CD4-positive, alpha-beta T cell (primary cell): ENCODE measurements at places on chromosomes 4 and X. TPM values are rescaled to one million over a fixed set of nuclear protein-coding genes. Genes with fewer than 3 reads are reported as not detected.

- no peaks in the 10 kb centered on the region for H3K36me3 ChIP-seq
- no peak overlapping the region for H3K4me3 ChIP-seq
- no peak overlapping the region for H3K27ac ChIP-seq
- H3K4me1 ChIP-seq = no peaks in the 10 kb centered on the region
- no peak for DNase-seq
Observed at GRCh38 chr4:4599481-4600275, 57.8 kb upstream of the STX18 start.

The HSFX3 gene
- not detected for total RNA-seq

The KLHL8 gene
- total RNA-seq = 6.3 TPM

The KLHL4 gene
- total RNA-seq = not detected

GRCh38 chr4:163171590-163171989 is 4.9 kb upstream of the NAF1 start:
- no peaks in the 10 kb centered on the region for H3K27me3 ChIP-seq
- peaks cover 4% of the 10 kb centered on the region for H3K4me1 ChIP-seq
- no peak overlapping the region for H3K27ac ChIP-seq
- no peaks in the 10 kb centered on the region for H3K36me3 ChIP-seq
- H3K4me3 ChIP-seq = no peak overlapping the region

The HSD17B10 gene
- total RNA-seq = 27.0 TPM

DNA sequence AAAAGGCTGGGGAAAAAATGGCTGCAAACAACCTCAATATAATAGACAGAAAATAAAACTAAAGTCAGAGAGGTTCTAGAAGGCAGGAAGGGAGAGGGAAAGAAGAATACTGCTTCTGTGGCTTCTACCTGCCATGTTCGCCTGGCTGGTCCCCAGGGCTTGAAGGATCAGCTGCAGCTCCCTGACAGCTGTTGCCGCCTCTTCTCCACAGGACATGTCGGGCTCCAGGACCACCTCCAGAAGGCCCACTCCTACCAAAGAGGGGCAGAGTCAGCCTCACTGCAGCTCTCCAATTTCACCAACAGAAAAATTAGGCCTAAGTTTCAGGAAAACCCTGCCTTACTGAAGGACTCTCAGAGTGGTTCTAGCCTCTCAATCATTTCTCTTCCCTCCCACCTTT is 44.9 kb downstream of the GATB start:
- no peak overlapping the region for H3K27ac ChIP-seq
- no peak overlapping the region for H3K4me3 ChIP-seq
- H3K4me1 ChIP-seq = no peaks in the 10 kb centered on the region
- peaks cover 27% of the 10 kb centered on the region for H3K36me3 ChIP-seq
- DNase-seq = no peak

- H3K27me3 ChIP-seq = no peaks in the 10 kb centered on the region
- H3K4me3 ChIP-seq = no peak overlapping the region
- no peak for DNase-seq
- H3K27ac ChIP-seq = no peak overlapping the region
Observed at GRCh38 chr4:19945501-19945900, 306.2 kb upstream of the SLIT2 start.

The GPR82 gene
- total RNA-seq = not detected

DNA sequence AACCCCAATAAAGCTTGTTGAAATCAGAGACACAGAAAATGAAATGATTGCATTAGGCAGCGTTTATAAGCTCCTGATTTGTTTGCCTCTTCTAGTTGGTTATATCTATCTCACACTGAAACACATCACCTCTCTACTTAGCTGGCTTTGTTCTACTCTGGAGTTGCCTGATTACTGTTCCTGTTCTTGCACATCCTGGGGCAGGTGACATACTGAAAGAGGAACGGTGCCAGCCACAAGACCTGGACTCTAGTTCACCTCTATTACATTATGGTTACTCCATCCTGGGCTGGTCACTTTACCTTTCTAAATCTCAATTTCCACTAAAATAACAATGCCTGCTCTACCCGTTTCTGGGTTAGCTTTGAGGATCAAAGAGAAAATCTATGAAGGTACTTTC is 47.9 kb downstream of the TRIM2 start:
- H3K27ac ChIP-seq = no peak overlapping the region
- no peaks in the 10 kb centered on the region for H3K36me3 ChIP-seq
- no peak overlapping the region for H3K4me3 ChIP-seq
- peaks cover 24% of the 10 kb centered on the region for H3K4me1 ChIP-seq

GRCh38 chr4:41485041-41485440 is 52.9 kb upstream of the LIMCH1 start:
- no peaks in the 10 kb centered on the region for H3K27me3 ChIP-seq
- H3K27ac ChIP-seq = no peak overlapping the region
- no peak for DNase-seq
- H3K4me1 ChIP-seq = no peaks in the 10 kb centered on the region
- no peaks in the 10 kb centered on the region for H3K36me3 ChIP-seq
- no peak overlapping the region for H3K4me3 ChIP-seq
